Stimulated activated CD4-positive, alpha-beta T cell treated with anti-CD3 and anti-CD28 coated beads, Interleukin-1b, Interleukin-23, amount 100 ng/mL, for 24 hours (primary cell): ENCODE measurements at places on chromosomes 6 and 20.

GRCh38 chr6:89355511-89356194 is 3.1 kb upstream of the UBE2J1 start:
- no peak for DNase-seq

DNA sequence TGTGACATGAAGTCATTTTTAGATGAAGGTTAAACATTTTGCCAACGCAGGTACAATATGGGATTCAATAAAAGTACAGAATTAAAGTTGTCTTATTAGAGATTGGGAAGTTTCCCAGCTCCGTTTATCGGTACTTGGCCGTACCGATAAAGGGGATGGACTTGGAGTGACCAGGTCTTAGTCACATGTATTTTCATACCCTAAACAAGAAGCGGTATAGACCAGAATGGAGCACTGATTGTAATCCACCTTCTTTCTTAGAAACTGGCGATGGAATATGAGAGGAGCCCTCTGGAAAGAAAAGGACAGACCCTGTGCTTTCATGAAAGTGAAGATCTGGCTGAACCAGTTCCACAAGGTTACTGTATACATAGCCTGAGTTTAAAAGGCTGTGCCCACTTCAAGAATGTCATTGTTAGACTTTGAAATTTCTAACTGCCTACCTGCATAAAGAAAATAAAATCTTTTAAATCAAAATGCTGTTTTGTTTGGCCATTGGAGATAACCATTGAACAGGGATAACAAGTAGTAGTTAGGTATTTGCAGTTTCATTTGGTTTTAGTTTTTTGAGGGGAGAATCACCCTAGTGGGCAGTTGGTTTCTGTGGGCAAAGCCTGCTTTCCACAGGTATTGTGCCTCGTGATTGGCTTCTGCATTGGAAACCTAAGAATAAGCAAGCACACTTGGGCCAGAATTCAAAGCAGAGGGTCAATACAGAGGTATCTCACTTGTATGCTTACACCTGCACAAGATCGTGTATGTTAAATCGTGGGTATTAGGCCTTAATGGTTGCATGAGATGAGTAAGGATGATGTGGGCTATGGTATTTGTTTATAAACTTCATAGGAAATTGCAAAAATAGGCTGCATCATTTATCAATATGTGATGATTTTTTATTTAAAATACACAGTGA is 11.2 kb upstream of the ZNFX1 start:
- no peak for DNase-seq

DNA sequence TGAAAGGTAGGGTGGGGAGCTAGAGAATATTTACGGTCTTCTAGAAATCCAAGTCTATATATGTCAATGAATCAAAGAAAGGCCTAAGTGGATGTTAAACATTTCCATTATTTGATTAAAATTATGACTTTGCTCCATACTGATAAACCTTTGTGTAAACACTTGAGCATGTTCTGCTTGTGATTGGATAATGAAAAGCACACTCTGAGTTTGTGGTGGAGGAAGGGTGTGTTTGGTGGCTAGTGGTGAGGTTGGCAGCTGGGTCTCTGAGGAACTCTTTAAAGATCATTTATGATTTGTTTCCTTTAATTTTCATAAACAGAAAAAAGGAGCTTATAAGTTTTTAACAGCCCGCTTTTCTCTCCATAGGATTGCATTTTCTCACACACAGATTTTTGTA is 84.7 kb downstream of the RFPL4B start:
- no peak for DNase-seq

- DNase-seq, result no peak
These were observed 60.5 kb downstream of the RSPH3 start for GRCh38 chr6:158939255-158940159.

DNA sequence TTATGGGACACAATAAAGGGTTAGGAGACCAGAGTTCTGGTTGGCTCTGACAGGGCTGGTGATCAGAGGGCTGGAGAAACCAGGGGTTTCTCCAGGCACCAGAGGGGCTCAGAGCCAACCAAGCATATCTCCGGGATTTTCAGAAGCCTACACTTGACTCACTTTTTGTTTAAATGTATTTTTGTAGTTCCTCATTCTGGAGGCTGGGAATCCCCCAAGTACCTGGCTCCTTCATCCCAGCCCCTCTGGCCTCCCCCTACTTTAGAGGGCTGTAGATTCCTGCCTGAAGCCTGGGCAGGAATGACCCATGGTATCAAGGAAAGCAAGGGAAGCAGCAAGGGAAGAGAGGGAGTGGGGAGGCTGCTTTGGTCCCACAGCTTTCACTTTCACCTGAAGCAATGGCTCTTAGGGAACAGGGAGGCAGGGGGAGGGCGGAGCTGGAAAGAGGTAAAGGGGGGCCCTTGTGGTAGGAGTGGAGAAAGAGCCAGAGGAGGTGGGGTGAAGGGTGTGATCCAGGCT is 973 bp downstream of the CD40 start:
- DNase-seq, result no peak

GRCh38 chr20:19743640-19743995 is 14.4 kb upstream of the RIN2 start:
- DNase-seq, result no peak

DNA sequence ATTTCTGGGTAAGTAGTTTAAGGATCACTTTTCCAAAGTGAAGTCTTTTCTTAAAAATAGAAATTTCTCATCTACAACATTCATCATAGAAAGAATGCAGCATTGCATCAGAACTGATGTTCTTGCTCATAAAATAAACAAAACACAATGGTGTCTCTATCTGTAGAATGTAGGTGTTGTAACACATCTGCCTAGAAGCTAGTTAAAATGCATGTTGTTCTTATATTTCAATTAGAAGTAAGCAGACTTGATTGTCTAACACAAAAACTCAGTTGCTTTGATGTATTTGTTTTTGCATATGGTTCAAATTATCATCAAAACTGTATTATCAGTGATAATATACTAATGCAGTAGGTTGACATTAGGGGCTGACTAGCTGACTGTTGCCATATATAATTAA is 654.7 kb upstream of the FLRT3 start:
- no peak for DNase-seq

DNA sequence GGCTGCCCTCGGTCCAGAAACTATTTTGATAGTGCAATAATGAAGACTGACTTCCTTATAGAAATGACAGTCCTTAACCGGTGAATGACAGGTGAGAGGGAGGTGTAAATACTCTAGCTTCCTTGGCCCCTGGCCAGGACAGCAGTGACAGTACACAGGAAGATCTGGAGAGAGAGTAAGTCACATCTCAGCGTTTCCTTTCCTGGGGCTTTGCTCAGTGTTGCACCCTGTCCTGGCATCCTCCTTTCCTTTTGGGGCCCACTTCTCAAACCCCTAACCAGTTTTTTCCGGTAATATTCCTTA is 336.9 kb downstream of the CD83 start:
- DNase-seq, result no peak

DNA sequence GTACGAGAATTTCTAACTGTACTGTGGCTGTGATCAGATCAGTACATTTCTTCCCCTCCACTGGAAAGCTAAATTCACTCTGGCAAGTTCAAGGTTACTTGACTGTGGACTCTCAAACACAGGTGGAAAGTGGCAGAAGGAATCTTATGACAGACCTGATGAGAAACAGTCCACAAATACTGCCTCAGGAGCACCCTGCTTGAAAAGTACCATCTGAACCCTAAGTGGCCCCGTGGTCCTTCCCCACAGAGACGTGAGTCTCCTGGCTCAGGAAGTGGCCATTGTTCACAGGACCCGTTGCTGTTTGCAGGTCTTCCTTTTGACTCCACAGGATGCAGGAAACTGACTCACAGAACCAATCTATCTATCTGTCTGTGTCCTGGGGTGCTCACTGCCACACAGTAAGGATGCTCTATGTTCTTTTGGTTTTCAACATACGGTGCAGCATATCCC is 47.5 kb upstream of the NHSL1 start:
- no peak for DNase-seq

DNA sequence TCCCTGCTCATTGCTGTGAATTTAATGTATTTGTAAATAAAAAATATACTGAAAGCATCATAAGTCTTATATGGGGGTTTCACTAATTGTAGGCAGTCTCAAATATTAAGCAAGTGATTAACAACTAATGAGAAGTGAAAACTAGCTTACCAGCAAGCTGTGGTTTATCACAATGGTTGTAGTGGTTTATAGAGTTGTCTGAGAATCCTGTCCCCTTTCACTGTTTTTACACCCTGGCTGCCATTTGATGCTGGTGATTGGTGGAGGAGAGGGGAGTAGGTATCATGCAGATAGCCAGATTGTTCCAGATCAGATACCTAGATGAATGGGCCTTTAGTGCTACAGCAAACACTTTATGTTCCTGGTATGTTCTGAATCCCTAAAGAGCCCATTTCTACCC is 6.0 kb downstream of the MKKS start:
- no peak for DNase-seq

DNA sequence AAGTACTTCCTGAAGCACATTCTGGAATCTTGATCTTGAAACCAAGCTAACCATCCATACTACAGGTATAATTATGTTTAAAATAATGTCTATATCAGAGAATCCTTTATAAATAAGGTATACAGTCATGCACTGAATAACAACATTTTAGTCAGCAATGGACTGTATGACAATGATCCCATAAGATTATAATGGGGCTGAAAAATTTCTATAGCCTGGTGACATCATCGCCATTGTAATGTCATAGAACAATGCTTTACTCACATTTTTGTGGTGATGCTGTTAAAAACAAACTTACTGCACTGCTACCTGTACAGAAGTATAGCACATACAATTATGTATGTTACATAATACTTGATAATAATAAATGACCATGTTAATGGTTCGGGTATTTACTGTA is 31.8 kb downstream of the RNF146 start:
- DNase-seq, result no peak

DNA sequence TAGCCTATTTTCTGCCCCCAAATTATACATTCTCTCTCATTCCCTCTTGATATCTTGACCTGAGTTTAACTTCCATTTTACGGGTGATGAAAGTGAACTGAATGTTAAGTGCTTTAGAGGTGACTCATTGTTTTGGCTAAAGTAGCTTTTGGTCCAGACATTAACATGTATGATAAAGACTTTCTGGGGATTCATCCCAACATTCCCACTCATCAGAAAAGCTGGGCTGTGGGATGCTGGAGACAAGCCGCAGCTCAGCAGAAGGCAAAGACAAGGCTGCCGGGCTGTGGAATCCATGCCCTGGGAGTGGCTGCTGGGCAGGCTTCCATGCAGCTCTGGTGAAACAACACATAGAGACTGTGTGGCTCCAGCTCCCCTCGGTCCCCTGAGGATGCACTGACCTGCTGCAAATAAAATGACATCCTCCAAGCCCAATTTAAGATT is 89.9 kb upstream of the SYNDIG1 start:
- no peak for DNase-seq

GRCh38 chr6:28802417-28803336 is 121.1 kb downstream of the TRIM27 start:
- no peak for DNase-seq

DNA sequence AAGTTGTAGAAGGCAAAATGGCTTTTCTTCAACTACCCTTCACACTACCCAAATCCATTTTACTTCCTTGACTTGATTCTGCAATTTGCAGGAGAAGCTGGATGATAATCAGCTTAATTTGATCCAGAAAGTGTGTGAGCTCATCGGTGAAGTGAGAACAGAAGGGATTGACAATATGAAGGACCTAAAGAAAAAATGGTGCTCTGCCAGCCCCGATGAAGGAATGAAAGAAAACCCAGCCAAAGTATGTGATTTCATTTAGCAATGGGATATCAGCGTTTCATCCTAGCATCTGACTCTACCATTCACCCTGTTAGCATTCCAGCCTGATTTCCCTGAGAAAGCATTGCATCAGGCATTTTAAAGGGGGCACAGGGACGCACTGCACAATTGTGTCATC is 41.5 kb downstream of the CD164 start:
- DNase-seq, result no peak

DNA sequence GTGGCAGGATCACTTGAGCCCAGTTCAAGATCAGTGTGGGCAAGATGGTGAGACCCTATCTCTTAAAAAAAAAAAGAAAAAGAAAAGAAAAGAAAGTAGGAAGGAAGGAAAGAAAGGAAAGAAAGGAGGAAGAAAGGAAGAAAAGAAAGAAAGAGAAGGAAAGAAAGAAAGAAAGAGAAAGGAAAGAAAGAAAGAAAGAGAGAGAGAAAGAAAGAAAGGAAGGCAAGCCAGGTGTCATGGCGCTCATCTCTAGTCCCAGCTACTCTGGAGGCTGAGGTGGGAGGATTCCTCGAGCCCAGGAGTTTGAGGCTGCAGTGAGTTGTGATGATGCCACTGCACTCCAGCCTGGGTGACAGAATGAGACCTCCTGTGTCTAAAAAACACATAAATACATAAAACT is 11.5 kb upstream of the SRC start:
- no peak for DNase-seq

DNA sequence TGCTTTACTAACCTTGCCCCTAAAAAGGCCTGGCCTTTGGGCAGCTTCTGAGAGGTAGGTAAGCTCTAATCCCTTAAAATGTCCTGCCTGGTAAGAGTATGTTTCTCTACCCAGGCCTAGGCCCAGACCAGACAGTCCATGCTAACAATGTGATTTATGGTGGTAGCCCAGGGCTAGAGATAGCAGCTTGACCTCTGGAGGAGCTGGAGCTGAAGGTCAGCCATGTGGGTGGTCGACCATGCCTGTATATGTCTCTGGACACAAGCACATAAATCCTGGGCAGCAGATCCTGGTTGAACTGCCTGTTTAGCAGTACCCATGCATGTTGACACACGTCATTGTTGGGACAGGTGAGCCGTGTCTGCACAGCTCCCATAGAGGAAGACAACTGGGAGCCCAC is 62.1 kb upstream of the PHACTR1 start:
- no peak for DNase-seq

- no peak for DNase-seq
These were observed 14.7 kb upstream of the TNFAIP3 start for GRCh38 chr6:137852346-137852745.

GRCh38 chr20:21499641-21500040 is 14.2 kb downstream of the NKX2-2 start:
- no peak for DNase-seq

DNA sequence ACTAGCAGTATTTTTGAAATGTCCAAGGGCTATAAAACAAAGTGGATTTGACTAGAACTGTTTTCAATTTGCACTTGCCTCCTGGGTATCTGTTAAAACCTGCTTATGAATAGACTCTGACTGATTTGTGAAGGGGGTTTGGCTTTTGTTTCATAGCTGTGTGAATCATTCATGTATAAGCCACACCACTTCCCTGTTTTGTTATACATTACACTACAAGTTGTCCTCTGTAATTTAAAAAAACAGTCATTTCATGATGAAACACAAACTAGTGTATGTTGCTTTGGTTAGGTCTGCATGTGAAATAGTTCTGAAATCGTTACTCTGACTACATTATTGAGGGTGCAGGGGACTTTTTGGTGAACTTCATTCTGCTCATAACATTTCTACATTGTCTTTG is 121.7 kb downstream of the NKAIN2 start:
- no peak for DNase-seq

GRCh38 chr6:34992376-34992775 is 103.3 kb downstream of the ANKS1A start:
- DNase-seq, result no peak

GRCh38 chr20:57648878-57649616 is 28.8 kb upstream of the ZBP1 start:
- DNase-seq, result no peak

GRCh38 chr6:162973151-162973872 is 245.5 kb downstream of the PACRG start:
- DNase-seq, result no peak

- no peak for DNase-seq
These were observed 189.5 kb downstream of the IBTK start for GRCh38 chr6:82057846-82058554.

GRCh38 chr6:38001386-38001785 is 181.9 kb downstream of the ZFAND3 start:
- DNase-seq, result no peak
